Brain microvascular endothelial cell (primary cell): ENCODE measurements at places on chromosomes 2 and 18.

DNA sequence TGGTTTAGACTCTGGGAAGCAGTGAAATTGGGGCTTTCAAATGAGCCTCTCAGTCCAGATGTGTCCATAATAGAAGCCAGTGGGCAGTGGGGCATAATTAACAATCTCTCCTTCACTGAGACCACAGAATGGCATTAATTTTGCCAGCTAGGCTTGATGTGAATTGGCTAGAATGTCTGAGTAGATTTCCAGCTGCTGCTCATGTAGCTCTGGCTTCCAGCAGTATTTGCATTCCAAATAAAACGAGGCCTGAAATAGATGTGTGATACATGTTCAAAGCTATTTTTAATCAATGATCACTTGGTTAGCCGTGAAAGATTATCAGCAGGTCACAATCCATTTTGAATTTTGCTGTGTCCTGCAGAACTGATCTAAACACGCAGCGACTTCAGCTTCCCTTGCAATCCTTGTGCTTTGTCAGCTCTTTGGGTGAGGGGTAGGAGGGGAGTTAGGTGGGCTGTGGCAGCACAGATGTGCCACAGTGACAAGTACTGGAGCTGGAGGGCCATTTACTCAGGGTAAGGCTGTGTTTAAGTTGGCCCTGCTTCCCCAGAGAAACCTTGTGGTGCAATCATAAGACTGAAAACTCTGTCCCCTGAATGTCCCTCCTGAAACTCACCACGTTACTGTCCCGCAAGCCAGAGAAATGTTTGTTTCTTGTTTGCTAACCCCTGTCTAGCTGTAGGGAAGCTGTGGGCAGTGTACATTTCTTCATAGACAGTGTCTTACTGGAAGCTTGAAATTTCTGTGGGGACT lies 56.9 kb upstream of the TMEM178A start:
- DNase-seq, result no peak

DNA sequence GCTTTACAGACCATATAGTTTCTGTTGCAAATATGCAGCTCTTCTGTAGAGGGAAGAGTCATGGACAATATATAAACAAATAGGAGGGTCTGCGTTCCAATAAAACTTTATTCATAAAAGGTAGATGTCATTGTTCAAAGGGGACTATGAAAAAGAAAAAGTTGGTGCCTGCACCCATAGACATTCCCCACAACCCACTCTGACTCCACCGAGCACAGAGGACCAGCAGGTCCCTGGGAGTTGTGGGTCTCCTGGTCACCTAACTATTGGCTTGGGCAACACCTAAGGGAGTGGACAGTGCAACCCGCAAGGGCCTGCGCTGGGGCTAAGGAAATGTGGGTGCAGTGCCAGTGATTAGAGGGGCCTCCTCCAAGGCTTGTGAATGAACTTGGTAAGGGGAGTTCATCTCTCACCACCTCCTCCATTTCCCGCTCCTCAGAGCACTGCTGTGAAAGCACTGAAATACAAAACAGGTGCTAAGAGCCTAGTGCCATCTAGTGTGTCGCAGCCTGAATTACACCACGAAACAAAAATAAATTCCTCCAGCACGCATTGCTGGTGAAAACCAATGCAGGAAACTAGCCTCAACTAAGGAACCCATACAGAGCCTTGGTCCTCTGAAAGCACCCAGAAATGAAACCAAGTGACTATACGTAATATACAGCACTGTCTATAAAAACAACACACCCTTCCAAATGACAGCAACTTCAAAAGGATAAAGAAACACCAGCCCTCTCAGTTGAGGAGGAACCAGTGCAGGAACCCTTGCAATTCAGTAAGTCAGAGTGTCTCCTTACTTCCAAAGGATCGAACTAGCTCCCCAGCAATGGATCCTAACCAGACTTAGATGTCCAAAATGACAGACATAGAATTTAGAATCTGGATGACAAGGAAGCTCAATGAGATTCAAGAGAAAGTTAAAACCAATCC lies 166.6 kb downstream of the RNF144A start:
- peak; percentile 62 for DNase-seq

DNA sequence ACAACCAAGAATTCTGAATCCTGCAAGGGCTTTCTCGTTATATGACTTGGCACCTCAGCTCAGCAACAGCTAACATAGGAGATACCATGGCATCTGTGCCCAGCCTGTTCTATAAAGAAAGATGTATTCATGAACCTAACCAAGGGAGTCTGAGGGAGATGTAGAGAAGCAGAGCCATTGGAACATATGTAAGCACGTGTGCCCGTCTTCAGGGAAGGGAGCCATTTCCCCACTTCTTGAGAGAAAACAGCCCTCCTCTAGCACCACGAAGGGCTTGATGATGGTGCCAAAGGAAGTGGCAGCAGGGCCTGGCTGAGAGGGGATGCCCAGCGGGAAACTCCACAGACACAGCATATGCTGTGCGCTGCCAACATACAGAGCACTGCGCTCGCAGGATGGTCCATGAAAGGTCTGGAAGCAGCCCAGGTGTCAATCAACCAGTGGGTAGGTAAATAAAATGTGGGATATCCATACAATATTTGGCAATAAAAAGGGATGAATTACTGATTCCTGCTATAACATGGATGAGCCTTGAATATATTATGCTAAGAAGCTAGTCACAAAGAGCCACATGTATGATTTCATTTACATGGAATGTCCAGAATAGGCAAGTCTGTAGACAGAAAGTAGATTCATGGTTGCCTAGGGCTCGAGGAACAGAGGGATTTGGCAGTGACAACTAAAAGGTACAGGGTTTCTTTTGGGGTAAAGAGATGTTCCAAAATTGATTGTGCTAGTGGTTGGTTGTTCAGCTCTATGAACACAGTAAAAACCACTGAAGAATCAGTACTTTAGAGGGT lies 16.1 kb downstream of the TMEM247 start:
- DNase-seq, result peak; percentile 18

DNA sequence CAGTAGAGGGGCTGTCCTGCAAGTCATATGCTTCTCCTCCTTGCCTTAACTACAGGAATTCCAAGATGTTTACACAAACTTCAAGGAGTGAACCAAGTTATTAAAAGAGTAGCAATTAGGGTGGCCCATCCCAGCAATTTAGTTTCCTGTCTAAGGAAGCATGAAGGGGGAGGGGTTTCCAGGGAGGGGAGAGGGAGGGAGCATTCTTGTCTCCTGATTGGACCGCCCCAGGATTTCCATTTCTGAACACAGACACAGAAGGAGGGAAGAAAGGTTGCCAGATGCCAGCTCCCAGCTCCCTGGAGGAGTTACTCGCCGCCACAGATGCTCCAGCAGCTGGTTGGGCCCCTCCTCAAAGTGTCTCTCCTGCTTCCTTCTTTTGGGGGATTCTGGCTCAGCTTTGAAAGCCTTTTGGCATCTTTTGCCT lies 107.6 kb downstream of the TRIB2 start:
- DNase-seq, result peak; percentile 4

DNA sequence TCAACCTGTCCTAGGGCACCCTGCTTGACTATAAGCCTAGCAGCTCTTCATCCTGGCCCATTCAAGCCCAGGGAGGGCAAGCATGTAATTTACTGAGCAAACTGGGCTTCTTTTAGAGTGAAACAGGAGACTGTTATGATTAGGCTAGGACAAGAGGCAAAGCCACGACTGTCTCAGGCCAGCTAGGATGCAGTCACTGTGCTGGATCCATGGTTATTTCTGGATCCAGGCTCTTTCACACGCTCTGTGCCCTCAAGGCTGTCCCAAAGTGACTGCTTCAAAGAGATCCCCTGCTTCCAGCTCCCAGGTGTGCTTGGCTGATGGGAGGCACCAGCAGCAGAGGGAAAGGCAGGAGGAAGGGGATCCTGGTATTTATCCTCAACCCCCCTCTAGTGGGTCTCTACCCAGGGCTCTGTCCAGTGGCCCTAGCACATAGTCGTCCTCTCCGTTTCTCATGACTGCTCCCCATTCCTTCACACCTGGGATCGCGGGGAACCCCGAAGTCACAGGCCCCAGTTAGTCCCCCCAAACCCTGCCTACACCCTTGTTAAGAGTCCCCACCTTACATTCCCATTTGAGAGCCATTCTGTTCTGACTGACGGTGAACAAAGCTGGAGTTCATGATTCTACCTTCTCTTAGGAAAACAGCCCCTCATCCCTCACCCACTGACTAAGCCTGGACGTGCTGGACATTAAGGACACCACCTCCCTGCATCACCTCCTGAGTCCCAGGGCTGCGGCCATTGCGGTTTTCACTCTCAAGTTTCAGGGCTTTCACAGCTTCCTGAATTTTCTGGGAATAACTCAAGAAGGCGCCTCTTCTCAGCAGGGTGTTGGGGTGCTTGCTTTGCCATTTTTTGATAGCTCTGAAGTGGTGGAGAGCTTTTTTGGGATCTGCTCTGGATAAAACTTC lies 63.2 kb downstream of the POLR1A start:
- no peak for DNase-seq

GRCh38 chr2:2704428-2705090 lies 373.5 kb upstream of the MYT1L start:
- DNase-seq, result no peak

GRCh38 chr18:61497422-61497821 lies 164.2 kb downstream of the CDH20 start:
- no peak for DNase-seq

DNA sequence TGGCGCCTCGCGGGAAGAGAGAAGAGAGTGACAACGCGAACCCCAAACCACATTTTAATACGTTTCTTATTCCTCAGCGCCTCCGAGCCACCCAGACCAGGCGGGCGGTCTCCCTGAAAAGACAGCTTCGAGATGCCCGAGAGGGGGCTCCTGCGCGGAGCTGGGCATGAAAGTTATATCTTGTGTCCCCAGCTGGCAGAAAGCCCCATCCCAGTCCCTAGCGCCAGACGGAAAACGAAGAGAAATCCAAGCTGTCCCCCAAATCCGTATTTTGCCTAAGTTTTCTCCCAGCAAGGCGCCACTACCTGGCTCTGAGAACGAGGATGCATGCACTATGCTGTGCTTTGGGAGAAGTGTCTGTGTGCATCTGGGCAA lies 797 bp downstream of the NXPH2 start:
- no peak for DNase-seq

DNA sequence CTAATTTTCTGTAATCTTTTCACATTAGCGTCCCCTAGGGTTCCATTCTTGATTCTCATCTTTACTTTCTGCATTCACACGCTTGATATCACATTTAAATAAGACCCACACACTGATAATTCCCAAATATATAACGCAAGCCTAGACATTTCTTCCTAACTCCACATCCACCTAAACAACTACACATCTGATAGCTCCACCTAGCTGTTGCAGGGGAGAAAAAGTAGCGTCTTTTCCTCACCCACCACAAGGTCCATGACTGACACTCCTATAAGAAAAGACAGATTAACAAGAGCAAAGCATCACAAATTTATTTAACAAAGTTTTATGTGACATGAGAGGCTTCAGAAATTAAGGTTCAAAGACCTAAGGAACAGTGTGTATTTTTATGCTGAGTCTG lies 862.2 kb upstream of the DDX18 start:
- DNase-seq, result no peak

DNA sequence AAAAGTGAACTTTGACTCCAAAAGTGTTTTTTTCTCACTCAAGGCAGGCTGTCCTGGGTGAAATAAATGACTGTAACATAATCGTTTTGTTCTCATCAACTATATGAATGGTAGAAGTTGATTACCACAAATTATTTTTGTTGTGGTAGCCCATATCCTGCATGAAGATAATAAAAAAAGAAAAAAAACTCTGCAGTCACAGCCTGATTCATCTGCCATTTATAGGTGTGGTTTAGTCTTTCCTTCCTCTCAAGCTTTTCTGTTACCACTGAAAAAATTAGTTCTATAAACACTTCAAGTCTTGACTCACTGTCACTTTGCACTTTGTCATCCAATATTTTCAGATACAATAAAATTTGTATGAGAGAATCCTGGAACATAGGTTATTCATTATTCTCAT lies 522.0 kb downstream of the PLCL1 start:
- no peak for DNase-seq

DNA sequence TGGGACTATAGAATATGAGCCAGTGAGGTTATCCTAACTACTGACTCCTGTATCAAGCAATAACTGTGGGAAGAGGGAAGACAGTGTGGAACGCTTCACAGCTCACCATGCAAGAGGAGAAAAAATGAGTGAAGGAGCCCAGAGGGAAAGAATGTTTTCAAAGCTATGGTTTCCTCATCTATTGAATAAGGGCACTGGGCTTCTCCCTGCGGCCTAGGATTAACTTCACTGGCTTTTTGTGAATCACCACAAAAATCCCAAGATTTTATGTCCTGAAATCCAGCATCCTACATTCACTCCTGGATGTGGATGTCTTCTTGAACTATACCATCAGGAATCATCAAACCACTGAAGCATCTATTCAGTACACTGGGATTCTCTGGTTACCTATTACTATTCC lies 44.5 kb upstream of the SP5 start:
- no peak for DNase-seq

GRCh38 chr2:236828820-236829219 lies 256.9 kb upstream of the COPS8 start:
- no peak for DNase-seq

- DNase-seq, result no peak
These were observed 42.9 kb downstream of the ADI1 start for GRCh38 chr2:3476321-3476984.

GRCh38 chr2:120661551-120661950 lies 74.1 kb upstream of the GLI2 start:
- no peak for DNase-seq

DNA sequence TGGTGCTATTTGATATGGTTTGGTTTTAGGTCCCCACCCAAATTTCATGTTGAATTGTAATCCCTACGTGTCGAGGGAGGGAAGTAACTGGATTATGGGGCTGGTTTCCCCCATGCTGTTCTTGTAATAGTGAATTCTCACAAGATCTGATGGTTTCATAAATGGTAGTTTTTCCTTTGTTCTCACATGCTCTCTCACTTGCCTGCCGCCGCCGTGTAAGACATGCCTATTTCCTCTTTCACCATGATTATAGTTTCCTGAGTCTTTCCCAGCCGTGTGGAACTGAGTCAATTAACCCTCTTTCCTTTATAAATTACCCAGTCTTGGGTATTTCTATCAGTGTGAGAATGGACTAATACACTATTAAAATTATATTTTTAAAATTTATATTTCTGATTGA lies 7.3 kb downstream of the DIS3L2 start:
- DNase-seq, result no peak
